Chondrocyte (in vitro differentiated cells): ENCODE measurements at places on chromosomes 2 and 18. TPM values are rescaled to one million over a fixed set of nuclear protein-coding genes. Genes with fewer than 3 reads are reported as not detected.

DNA sequence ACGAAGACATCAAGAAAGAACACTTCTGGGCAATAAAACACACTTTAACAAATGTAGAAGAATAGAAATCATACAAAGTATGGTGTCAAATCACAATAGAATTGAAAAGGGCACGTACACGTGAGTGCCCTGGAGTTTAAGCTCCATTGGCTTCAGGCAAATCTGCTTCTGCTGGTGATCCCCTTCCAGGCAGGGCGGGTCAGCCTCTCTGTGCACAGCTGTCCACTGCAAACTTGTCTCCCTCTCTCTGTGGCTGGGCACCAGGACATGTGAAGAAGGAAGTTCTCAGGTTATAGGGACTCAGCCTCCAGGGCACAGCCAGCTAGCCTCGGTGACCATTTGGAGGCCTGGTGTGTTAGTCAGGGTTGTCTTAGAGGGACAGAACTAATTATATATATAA, 66.0 kb downstream of the ST3GAL5 start:
- no peaks in the 10 kb centered on the region for H3K4me1 ChIP-seq
- H3K27ac ChIP-seq: no peak overlapping the region
- peaks cover 40% of the 10 kb centered on the region for H3K27me3 ChIP-seq

DNA sequence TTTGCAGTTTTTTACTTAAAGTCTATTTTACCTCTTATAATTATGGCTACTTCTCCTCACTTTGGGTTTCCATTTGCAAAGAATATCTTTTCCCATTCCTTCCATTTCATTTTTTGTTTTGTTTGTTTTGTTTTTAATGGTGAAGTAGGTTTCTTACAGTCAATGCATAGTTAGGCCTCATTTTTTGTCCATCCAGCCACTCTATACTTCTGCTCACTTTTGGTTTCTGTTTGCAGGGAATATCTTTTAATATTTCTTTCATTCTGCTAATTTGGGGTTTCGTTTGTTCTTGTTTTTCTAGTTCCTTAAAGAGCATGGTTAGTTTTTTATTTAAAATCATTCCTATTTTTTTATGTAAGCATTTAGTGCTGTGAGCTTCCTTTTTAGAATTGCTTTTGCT, 339.4 kb downstream of the GRB14 start:
- H3K36me3 ChIP-seq: peaks cover 2% of the 10 kb centered on the region
- no peak for DNase-seq
- H3K4me3 ChIP-seq: no peak overlapping the region
- no peaks in the 10 kb centered on the region for H3K27me3 ChIP-seq

DNA sequence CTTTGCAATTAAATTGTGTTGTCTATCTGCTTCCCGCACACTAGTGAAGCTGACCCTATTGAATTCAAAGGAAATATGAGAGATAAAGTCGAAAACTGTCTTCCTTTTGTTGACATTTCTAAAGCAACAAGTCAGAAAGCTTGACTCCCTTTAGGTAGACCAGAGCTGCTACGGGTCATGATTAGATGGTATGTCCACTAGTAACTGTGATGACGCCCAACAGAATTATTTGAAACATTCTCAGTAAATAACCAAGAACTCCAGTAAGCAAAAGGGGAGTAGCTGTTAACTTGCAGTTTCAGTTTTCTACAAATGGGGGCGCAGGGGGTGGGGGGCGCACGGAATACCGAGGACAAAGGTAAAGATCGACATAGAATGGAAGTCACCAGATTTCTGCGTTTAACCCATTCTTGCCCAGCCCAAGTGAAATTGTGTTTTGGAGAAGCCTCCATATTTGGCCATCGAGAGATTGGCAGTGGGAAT, 56.4 kb downstream of the CRIM1 start:
- H3K27me3 ChIP-seq: no peaks in the 10 kb centered on the region
- H3K36me3 ChIP-seq: peaks cover 2% of the 10 kb centered on the region
- DNase-seq: no peak
- H3K4me3 ChIP-seq: no peak overlapping the region
- peaks cover 97% of the 10 kb centered on the region for H3K4me1 ChIP-seq

- no peaks in the 10 kb centered on the region for H3K36me3 ChIP-seq
- DNase-seq: no peak
- no peak overlapping the region for H3K27ac ChIP-seq
- H3K4me1 ChIP-seq: peaks cover 20% of the 10 kb centered on the region
- H3K4me3 ChIP-seq: no peak overlapping the region
Measured at GRCh38 chr2:96903815-96904214, 33.9 kb upstream of the SEMA4C start.

GRCh38 chr2:238568455-238569440, 142.0 kb downstream of the ASB1 start:
- H3K27me3 ChIP-seq: peaks cover 11% of the 10 kb centered on the region
- no peak overlapping the region for H3K4me3 ChIP-seq
- no peaks in the 10 kb centered on the region for H3K36me3 ChIP-seq
- no peak overlapping the region for H3K27ac ChIP-seq

- H3K27me3 ChIP-seq: peaks cover 7% of the 10 kb centered on the region
- peaks cover 11% of the 10 kb centered on the region for H3K4me1 ChIP-seq
- H3K27ac ChIP-seq: no peak overlapping the region
- no peak for DNase-seq
- no peaks in the 10 kb centered on the region for H3K36me3 ChIP-seq
- no peak overlapping the region for H3K4me3 ChIP-seq
Measured at GRCh38 chr2:102975996-102976975, 214.5 kb downstream of the TMEM182 start.

DNA sequence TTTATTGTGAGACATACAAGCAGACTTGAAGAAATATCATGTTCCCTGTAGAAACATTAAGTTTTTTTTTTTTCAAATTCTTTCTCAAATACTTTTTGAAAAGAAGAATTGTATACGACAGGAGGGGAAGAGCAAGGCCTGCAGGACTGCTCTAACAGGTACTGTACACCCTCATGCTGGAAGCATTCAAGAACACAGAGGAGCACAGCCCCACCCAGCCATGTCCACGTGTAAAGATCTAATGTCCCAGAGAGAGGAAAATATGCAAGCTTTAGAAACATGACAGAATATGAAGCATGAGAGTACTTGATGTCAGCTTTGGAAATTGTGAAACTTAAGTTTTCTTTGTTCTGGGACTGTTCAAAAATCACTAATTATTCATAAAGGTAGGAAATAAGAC, 191.6 kb downstream of the TTC32 start:
- no peak for DNase-seq
- no peak overlapping the region for H3K4me3 ChIP-seq
- H3K27ac ChIP-seq: no peak overlapping the region
- no peaks in the 10 kb centered on the region for H3K27me3 ChIP-seq

DNA sequence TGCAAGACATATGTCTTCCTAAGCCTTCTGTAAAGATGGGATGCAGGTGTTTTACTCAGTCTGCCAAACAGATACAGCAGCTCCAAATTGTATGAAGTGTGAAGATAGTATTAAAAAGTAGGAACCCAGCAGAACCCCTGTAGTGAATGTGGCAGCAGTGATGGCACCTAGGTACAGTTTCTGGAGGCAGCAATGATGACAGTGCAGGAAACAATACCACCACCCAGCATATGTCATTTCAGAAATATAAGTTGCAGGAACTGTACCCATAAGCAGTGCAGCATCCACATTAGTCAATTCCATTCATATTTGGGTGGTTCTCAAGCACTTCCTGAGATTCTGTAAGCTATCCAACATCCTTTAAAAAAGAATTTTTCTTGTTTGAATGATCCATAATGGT, 46.7 kb upstream of the ATP5MC3 start:
- H3K27me3 ChIP-seq: peaks cover 22% of the 10 kb centered on the region
- H3K4me1 ChIP-seq: peaks cover under 1% of the 10 kb centered on the region
- no peak overlapping the region for H3K27ac ChIP-seq
- H3K4me3 ChIP-seq: no peak overlapping the region

- no peaks in the 10 kb centered on the region for H3K4me1 ChIP-seq
- H3K27me3 ChIP-seq: no peaks in the 10 kb centered on the region
- H3K27ac ChIP-seq: no peak overlapping the region
Measured at GRCh38 chr2:228699400-228699799, 517.9 kb upstream of the SPHKAP start.

GRCh38 chr2:30136764-30137444, 9.9 kb upstream of the YPEL5 start:
- H3K27me3 ChIP-seq: peaks cover 33% of the 10 kb centered on the region
- H3K27ac ChIP-seq: no peak overlapping the region
- DNase-seq: no peak
- no peaks in the 10 kb centered on the region for H3K36me3 ChIP-seq

Gene LRRC30
- total RNA-seq: not detected in 3 replicates

Gene NLRC4
- total RNA-seq: not detected in 3 replicates

Gene FSIP2
- 1.7 to 6.6 TPM (median 4.5 TPM) in 3 replicates for total RNA-seq

Gene FZD7
- total RNA-seq: 61.0 to 66.2 TPM (median 63.1 TPM) in 3 replicates

Gene SERPINB10
- not detected in 3 replicates for total RNA-seq

Gene LIMS4
- total RNA-seq: 2.2 to 4.2 TPM (median 3.3 TPM) in 3 replicates
